ENCODE measurements at places on chromosomes 4 and X.

DNA sequence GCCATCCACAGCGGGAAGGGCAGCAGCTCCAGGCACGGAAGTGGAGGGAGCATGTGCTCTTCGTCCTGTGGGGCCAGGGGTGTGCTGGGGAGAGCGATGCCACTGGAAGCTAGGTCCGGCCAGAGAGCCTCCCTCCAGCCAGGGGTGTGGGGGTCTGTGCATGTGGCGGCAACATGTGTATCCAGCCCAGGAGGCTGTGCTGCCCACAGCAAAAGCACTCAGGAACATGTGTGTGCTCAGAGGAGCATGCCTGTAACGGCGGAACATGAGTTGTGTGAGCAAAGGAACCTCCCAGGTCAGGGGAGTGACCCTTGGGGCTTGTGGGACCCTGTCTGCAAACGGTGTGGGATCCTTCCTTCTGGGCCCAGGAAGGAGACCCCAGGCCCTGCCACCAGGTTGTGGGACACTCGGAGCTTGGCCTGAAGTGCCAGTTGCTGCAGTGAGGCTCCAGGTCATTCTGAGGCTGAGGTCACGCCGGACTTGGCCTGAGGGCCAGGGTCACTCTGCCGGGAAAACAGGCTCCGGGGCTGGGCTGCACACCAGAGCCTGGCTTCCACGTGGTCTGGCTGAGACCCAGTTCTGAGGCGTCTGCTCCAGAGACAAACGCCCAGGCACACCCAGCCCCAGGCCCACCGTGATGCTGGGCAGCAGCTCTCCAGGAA lies 37.2 kb downstream of the CPLX1 start:
- DNase-seq: no peak

GRCh38 chrX:136635235-136635634 lies 12.7 kb upstream of the CD40LG start:
- DNase-seq: no peak

DNA sequence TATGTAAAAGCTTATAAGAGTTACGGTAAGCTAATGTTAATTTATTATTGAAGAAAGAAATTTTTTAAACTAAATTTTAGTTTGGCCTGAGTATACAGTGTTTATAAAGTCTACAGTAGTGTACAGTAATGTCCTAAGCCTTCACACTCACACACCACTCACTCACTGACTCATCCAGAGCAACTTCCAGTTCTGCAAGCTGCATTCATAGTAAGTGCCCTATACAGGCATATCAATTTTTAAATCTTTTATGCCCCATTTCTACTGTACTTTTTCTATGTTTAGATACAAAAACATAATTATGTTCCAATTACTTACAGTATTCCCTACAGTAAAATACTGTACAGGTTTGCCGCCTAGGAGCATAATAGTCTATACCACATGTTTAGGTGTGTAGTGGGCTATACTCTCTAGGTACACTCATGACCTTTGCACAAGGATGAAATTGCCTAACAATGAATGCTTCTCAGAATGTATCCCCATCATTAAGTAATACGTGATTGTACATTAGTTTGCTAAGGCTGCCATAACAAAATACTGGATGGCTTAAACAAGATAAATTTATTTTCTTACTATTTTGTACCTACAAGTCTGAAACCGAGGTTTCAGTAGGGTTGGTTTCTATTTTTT lies 333.8 kb upstream of the PCDH7 start:
- DNase-seq: no peak

DNA sequence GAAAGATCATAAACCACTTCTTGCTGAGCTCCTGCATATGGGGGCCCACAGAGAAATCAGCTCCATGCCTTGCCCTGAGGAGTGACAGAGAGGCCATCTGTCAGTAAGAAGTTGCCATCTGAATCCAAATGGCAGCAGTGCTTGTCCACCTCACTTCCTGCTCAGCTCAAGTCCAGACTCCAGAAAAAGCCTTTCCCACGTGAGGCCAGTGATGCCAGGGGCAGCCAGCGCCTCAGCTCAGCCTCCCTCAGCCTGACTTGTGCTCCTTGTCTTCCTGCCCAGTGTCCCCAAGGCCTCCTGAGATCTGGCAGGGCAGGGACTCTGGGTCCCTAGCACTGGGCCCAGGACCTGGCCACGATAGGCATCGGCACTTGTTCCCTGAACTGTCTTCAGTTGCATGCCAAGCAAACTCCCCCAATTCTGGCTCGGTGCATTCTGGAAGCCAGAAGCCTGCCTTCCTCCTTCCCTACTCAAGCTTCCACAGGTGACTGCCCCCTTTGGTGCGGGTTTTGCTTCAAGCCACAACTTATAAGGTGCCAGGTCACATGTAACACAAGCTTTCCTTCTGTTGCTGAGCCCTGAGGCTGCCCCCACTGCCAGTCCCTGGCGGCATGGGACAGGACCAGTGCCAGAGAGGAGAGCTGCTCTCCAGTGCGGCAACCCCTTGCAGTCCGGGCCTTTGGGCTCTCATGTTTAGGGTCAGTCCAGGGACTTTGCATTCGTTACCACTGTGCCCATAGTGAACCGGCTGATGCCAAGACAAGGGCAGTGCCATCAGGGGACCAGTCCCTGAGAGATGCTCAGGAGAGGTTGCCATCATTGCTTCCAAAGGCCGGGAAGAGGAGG lies 2.2 kb downstream of the ZNF185 start:
- no peak for DNase-seq

DNA sequence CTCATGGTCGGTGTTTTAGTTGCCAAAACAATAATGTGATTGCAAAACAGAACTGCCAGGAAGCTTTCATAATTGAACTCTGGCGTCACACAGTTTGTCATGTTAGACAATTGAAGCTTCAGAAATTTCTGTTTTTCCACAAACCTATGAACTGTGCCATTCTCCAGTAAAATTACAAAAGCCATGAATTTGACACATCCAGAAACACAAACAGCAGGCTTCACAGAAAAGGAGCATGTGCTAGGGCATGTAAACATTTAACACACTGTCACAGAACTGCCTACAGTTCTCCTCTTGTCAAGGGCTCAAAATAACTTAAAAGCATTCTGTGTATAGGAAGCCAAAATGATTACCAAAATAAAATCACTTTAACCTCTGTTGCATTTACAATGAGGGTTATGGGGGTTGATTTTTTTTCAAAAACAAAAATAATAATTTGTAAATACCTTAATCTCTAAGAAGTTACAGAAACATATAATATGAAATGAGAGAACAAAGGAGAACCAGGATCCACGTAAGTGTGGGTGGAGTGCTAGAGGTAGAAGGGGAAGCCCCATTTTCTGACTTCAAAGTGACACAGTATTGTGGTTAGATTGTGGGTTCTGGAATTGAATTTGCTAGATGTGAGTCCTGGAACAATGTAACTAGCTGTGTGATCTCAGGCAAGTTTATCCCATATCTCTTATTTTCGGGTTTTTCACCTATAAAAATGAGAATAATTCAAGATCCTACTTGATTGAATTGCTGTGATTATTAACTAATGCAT lies 295.0 kb downstream of the CENPC start:
- no peak for DNase-seq

DNA sequence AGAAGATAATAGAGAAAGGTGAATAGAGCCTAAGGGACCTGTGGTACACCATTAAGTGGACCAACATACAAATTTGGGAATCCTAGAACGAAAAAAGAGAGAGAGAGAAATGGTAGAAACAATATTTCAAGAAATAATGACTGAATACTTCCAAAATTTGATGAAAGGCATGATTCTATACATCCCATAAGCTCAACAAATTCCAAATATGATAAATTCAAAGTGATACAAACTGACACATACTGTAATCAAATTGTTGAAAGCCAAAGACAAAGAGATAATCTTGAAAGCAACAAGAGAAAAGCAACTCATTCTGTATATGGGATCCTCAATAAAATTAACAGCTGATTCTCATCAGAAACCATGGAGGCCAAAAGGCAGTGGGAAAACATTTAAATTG lies 20.6 kb upstream of the ZC4H2 start:
- DNase-seq: no peak

- no peak for DNase-seq
Measured at GRCh38 chr4:27327421-27328181, 467.0 kb downstream of the STIM2 start.

- no peak for DNase-seq
Measured at GRCh38 chrX:13690836-13691235, 1.9 kb downstream of the RAB9A start.

- no peak for DNase-seq
Measured at GRCh38 chr4:54741202-54741601, 83.4 kb downstream of the KIT start.

GRCh38 chr4:73311428-73311827 lies 52.8 kb upstream of the ANKRD17 start:
- DNase-seq: peak; percentile 4

GRCh38 chr4:6925357-6925836 lies 15.8 kb downstream of the TBC1D14 start:
- no peak for DNase-seq

DNA sequence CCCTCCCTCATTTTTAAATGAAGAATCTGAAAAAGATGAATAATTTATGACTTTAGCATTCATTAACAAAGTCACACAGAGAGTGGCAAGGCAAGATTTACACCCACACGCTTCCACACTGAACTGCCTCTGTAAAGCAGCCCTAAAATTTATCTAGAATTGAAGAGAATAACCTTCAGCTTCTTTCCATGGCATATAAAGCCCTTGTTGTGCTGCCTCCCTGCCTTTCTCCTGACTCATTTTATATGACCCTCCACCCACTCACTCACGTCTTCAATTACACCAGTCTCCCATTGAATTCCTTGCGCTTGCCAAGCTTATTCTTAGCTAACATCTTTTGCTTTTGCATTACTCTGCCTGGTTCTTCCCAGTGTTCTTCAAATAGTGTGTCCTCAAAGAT lies 2649.3 kb downstream of the PCDH7 start:
- peak; percentile 7 for DNase-seq

DNA sequence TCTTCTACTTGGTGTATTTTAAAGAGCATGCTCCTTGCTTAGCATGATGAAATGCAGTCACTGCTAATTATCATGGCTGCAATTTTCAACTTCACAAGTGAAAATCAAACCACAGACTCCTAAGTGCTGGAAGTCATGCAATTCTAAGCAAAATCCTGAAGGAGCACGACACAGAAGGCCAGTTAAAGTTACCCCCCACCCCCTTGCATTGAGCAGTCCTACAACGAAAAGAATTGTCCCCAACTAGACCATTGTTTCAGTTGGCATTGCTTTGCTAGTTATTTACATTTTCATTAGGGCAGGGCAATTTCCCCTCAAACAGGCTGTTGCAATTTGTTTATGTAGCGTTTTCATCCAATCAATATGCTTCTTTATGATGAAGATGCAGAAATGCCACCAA lies 321.2 kb downstream of the PCDH7 start:
- no peak for DNase-seq

DNA sequence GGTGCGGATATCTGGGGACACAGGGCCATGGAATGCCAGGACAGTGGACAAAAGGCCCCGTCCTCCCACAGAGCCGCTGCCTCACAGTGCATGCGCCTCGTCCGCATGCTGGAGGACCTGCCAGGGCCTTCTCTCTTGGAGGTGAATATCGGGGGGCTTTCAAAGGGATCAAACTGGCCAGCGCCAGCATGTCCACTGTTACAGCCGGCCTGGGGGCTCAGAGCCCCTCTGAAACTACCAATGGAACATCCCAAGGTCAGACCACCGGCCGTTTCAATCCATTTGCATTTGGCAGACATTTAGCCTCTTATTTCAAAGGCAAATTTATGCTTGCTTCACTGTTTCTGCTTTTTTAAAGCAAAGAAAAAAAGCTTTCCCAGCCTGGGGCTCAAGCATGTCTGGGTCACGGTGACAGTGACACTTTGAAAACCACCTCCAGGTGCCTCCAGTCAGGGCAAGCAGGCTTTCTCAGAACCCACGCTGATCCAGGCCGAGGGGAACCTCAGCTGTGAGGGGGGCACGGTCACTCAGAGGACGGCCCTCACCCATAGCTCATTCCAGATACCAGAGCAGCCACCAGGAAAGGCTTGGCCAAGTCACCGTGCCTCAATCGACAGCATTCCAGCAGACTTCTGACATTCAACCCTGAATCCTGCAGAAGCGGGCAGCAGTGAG lies 57.2 kb downstream of the PPP2R2C start:
- DNase-seq: no peak

DNA sequence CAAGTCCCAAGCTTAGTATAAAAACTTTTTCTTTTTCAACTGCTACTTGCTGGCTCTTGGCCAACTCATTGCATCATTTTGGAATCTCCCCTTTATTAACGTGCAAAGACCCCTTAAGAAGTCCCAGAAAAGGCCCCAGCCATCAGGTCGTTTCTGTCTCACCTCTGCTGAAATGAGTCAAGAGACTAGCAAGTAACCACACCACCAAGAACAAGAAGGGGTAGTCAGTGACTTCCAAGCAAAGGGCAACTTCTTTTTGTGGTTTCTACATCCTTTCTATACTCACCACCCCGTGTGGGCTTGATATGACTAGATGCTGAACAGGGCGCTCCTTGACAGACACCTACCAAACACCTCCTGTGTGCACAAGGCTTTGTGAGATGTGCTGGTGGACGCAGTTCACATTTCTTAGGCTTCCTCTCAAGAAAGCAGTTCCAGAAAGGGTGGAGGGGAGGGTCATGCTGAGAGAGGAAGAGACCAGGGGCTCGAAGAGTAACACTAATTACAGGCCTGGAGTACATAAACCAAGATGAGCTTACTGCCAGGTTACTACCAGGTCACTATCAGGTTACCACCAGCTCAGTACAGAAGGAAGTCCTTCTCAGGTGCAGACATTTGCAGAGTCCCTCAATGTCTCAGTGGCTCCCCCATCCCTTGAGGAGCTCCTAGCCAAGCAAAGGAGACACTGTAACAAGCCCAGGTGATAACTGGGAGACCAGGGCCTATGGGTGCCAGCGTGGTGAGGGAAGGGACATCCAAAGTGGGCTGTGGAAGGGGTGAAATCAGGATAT lies 19.3 kb downstream of the JAKMIP1 start:
- DNase-seq: no peak

- DNase-seq: no peak
Measured at GRCh38 chr4:128512161-128512560, 224.5 kb upstream of the PGRMC2 start.

DNA sequence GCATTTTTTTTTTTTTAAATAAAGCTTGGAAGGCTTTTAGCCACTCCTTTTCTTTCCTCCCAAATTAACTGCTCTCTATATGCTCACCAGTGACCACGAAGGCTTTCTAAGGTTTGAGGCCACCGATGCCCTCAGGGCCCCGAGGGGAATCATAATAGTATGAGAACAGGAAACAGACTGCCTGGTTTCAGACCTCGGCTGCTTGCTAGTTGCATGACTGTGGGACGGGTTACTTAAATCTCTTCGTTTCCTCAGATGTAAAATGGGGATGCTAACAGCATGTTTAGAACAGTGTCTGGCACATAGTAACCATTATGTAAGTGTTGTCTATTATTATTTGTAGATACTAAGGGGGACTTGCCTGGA lies 3.6 kb downstream of the LINC00632 start:
- no peak for DNase-seq

GRCh38 chrX:113828470-113828869 lies 755.4 kb upstream of the HTR2C start:
- DNase-seq: no peak

GRCh38 chrX:30643313-30643821 lies 9.9 kb upstream of the GK start:
- no peak for DNase-seq

- DNase-seq: peak; percentile 26
Measured at GRCh38 chrX:109847257-109848187, 114.5 kb upstream of the ACSL4 start.

GRCh38 chr4:187840814-187841213 lies 154.8 kb upstream of the ZFP42 start:
- DNase-seq: no peak
